GF-D8 (cell line): ENCODE measurements at places on chromosomes 3 and 15.

DNA sequence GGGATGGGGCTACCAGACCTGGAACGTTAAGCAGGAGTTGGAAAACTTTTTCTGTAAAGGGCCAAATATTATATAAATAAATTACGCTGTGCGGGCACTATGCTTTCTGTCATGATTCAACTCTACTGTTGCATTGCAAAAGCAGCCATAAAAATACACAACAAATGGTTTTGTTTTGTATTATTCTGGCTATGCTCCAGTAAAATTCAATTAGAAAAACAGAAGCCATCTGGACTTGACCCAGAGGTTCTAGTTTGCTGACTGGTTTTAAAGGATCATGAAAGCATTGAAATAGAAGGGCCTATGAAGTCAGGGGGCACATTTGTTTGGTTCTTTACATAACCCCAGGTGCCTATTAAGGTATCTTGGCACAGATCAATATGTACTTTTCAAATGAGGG is 647.4 kb upstream of the LMCD1 start:
- no peak for DNase-seq

DNA sequence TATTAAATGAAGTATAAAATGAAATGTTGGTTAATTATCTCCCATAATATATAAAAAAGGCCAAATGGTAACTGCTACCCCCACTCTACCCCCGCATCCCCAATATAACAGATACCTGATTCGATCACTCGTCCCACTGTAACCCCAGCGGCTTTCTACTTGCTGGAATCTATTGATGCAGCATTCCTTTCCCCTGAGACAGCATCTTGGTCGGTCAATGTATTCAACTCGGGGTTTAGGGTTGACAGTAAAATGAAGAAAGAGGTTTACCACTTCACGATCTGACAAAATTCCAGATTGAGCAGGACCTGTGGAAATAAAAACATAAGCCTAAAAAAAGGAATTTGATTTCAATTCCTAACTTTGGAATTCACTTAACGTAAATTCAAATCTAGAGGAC is 18.6 kb upstream of the C15orf40 start:
- DNase-seq, result no peak

- DNase-seq, result no peak
Measured at GRCh38 chr15:57160823-57161560, 215.3 kb upstream of the CGNL1 start.

GRCh38 chr3:100875239-100875638 is 118.0 kb downstream of the ABI3BP start:
- DNase-seq, result no peak

DNA sequence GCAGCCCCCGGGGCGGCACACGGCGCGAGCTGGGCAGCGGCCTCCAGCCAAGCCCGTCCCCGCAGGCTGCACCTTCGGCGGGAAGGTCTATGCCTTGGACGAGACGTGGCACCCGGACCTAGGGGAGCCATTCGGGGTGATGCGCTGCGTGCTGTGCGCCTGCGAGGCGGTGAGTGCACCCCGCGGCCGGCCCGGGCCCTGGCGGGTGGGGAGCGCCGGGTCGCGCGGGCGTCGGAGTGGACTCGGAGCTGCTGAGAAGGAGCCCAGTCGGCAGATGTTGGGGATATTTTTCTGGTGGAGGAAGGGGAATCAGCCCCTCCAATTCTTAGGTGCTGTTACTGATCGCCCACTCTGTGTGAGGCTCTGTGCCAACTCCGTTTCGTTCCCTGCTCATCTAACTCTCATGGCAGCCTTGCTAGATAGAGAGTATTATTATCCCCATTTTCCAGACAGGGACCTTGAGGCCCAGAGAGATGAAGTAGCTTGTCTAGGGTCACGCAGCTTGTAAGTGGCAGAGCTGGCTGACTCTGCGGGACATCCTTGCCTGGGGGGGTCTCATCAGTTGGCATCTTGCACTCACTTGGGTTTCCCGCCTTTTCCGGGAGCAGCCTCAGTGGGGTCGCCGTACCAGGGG is 890 bp downstream of the CHRD start:
- DNase-seq, result no peak

- no peak for DNase-seq
Measured at GRCh38 chr3:6204891-6205290, 656.0 kb upstream of the GRM7 start.

DNA sequence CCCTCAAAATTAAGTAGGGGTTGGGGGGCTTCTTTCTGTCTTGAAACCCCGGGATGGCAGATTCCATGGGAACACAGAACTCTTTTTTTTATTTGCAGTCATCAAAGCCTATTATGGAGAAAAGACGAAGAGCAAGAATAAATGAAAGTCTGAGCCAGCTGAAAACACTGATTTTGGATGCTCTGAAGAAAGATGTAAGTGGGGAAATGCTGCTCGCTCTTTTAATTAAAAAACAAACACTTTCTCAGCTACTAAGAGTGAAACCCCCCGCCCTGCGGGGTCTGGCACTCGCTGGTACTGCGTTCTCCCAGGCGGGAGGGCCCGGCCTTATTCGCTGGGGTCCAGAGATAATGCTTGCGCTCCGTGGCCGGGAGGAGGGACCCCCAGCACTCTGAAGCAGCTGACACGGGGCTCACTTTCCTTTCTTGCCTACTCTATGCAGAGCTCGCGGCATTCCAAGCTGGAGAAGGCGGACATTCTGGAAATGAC is 615 bp downstream of the HES1 start:
- DNase-seq, result no peak
